ENCODE measurements at places on chromosomes 2 and 18.
A peak's percentile ranks its signal among the peaks of the same experiment; 100 is the strongest.

GRCh38 chr2:237319086-237319820 is 94.7 kb downstream of the COL6A3 start:
- DNase-seq = no peak

- DNase-seq = no peak
Measured at GRCh38 chr2:101040072-101040471, 38.0 kb downstream of the RPL31 start.

DNA sequence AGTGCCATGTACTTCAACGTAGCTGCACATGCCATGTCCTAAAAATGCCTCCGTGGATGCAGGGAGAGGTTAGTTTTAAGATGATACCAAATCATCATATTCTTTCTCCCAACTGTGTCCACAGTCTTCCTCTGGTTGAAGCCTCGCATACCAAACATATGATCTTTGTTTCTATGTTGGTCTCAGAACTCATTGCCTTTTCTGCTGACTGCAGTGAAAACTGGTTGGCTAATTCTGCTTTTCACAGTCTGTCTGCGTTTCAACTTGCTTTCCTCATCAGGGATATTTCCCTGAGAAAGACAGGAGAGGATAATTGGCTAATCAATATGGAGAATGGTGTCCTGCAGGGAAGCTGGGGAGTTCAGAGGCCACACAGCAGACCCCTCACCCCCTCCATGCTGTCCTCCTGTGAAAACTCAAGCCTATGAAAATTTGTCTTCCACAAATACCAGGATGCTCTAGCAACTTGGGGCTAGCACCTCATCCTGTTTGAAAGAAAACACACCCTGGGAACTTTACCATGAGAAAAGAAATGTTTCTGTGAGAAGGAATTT is 192.2 kb upstream of the PXDN start:
- no peak for DNase-seq

DNA sequence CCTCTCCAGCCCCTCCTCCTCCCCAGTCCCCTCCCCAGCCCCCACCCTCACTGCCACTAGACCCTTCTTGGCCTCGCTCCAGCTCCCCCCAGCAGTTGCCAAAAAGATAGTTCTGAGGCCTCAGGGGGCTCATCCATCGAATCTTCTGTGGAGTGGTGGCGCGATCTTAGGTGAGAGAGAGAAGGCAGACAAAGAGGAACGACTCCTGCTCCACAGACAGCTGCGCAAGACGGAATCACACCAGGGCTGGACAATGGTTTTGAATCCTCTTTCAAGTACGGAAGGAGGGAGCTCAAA is 68.1 kb downstream of the LAMA3 start:
- DNase-seq = no peak

- no peak for DNase-seq
Measured at GRCh38 chr2:172921532-172922236, 154.0 kb upstream of the MAP3K20 start.

DNA sequence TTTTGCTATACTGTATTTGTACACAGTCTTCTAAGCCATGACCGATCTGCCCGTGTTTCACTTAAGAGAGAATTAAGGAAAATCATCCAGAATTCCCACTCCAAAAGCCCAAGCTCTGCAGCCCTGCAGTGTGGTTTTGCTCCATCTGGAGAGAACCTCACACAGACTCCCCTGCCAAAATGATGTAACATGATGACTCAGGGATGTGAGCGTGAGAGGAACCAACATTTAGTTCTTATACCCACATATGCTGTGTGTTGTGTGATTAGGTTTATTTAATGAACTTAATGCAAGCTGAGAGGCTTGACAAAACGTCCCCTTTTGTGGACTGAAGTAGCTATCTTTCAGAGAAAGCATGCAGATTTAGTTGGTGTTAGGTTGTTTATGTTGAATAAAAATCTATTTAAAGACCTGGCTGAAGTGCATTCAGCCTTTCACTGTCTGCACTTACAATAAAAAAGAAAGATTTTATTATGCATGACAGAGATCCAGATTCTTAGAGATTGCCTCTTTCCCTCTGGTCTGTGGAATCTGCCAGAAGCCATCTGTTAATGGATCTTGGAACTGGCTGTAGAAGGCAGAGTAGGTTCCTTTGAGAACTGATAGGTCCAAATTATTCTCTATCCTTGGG is 6.3 kb downstream of the RAB12 start:
- DNase-seq = no peak

DNA sequence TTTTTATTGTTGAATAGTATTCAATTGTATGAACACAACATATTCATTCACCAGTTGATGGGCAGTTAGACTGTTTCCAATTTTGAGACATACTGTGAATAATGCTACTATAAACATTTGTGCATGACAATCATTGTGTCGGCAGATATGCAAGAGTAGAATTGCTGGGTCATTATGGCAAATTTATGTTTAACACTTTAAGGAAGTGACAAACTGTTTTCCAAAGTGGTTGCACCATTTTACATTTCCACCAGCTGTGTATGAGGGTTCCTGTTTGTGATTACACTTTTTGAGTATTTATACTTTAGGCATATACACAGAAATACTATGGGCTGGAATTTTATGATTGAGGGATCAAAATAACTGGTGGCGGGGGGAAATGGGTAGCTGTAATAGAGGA is 61.2 kb downstream of the MAP4K3 start:
- no peak for DNase-seq

DNA sequence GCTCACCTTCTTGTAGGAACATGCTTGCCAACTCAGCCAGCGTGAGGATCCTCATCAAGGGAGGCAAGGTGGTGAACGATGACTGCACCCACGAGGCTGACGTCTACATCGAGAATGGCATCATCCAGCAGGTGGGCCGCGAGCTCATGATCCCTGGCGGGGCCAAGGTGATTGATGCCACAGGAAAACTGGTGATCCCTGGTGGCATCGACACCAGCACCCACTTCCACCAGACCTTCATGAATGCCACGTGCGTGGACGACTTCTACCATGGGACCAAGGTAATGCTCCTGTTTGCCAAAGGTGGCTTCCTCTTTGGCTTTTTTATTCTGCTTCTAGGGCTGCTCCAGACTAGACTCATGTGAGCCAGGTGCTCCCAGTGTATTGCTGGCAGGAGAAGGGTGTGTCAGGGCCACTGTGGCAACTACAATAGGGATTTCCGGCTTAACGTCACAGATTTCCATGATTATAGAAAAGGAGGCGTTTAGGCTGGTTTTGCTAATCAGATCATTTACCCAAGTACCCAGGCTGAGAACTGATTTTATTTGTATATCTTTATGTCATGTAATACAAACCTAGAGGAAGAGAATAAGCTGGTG is 50.6 kb downstream of the DPYSL5 start:
- no peak for DNase-seq

GRCh38 chr2:168060986-168061750 is 186.2 kb downstream of the STK39 start:
- DNase-seq = no peak

GRCh38 chr18:55811925-55812324 is 223.9 kb upstream of the TCF4 start:
- DNase-seq = no peak

GRCh38 chr2:165567273-165567672 is 97.8 kb downstream of the CSRNP3 start:
- DNase-seq = peak; percentile 41

GRCh38 chr2:108383146-108383830 is 5.5 kb downstream of the SULT1C4 start:
- no peak for DNase-seq

GRCh38 chr2:157158111-157158510 is 99.4 kb upstream of the GALNT5 start:
- DNase-seq = no peak

GRCh38 chr2:232441147-232441651 is 14.8 kb upstream of the ALPI start:
- DNase-seq = no peak

DNA sequence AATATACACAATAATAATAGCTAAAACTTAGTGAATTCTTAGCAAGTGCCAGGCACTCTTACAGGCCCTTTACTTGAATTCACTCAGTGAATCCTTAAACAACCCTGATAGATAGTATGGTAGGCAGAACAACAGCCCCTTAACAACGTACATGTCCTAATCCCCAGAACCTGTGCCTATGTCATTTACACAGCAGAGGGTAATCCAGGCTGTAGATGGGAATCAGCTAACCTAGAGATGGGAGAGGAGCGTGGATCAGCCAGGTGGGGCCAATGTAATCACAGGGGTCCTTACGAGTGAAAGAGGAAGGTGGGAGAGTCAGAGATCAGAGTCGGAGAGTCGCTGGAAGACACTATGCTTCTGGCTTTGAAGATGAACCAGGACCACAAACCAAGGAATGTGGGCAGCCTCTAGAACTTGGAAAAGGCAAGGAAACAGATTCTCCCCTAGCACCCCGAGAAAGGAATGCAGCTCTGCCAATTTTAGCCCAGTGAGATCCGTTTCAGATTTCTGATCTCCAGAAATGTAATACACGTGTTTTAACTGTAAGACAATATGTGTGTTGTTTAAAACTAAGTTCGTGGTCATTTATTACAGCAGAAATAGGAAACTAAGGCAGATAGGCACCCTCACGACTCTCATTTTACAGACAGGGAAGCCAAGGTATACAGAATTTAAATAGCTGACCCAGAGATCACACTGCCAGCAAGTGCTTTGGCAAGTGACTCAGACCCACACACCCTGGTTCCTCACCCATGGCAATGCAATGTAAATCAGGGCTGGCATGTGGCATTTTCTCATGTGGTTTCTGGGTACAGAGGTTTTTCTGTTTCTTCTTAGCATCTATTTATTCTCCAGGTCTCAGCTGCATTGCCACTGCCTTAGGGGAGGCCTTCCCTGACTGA is 68.9 kb downstream of the DOCK10 start:
- no peak for DNase-seq

- DNase-seq = no peak
Measured at GRCh38 chr18:551404-552061, 28.6 kb upstream of the CETN1 start.

- DNase-seq = no peak
Measured at GRCh38 chr2:39725401-39725800, 53.7 kb downstream of the THUMPD2 start.

DNA sequence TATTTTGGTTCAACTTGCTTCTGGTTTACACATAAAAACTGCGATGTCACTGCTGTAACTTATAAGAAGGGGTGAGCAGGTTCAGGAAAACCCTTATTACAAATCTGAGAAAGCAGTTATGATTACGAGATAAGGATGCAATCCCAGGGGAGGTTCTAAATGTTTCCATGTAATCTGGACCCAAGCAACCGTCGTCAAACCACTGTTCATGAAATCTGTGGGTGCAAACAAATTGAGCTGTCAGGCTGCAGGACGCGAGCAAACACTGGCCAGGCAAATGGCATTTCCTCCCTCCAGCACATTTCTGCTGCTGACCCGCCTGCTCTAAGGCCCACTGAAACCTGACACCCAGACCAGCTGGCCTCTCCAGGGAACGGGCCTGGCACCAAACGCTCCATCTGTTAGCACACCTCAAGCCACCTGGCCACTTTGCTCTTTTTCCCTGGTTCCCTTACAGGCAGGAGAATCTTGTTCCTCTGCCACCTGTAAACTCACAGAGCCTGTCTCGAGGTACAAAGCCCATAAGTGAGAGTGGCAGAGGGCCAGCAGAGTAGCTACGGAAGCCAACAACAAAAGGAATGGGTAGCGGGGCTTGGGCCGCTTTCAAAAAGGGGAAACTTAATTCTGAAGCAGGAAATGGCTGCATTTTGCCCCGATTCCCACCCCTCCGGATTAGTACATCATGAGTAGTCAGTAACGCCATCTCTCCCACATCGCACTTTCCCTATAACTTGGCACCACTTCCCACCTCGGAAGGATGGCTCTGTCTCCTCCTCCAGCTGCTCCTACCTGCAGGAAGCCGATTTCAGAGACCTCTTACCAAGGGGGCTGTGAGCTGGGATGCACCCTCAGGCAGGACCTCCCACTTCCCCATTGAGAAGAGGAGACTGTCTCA is 26.5 kb downstream of the CRACDL start:
- DNase-seq = peak; percentile 94

GRCh38 chr2:3857576-3857975 is 154.2 kb downstream of the DCDC2C start:
- DNase-seq = no peak

DNA sequence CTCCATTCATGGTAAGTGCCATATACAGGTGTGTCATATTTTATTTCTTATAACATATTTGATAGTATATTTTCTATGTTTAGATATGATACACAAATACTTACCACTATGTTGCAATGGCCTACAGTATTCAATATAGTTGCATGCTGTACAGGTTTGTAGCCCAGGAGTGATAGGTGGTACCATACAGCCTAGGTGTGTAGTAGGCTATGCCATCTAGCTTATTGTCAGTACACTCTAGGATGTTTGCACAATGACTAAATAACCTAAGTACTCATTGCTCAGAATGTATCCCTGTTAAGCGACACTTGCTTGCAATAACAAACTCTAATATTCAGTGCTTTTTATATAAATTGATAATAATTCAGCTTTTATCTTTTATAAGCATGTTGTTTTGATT is 563.1 kb upstream of the LINC00305 start:
- no peak for DNase-seq

DNA sequence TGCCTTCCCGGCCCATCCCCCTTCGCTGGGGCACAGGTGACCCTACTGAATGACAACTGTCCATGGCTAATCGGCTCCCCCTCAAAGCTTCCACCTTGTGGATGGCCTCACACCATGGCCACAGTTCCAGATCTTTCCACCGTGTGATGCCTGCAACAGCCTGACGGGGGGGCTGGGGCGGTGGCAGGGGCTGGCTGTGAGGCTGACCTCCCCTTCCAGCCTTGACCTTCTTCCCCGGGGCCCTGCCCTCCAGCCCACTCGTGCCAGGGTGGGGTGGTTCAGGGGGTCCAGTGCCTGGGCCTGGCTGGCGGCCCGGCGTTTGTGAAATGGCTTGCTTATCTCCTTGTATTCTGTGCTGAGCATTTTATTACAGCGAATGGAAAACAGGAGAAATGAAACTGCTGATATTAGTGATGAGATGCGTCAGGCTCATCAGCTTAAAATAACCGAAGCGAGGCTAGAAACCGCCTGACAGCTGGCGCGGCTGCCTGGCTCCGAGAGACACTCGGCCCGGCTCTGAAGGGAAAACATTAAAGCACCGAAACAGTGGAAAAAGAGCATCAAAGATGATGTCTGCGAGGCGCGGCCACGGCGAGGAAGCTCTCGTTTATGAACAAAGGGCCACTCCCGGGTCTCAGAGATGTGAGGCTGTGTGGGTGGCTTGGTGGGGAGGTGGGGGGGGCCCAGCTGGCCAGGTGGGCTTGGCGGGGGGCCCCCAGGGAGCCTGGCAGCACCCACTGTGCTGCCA is 916 bp upstream of the PDCD1 start:
- DNase-seq = no peak

DNA sequence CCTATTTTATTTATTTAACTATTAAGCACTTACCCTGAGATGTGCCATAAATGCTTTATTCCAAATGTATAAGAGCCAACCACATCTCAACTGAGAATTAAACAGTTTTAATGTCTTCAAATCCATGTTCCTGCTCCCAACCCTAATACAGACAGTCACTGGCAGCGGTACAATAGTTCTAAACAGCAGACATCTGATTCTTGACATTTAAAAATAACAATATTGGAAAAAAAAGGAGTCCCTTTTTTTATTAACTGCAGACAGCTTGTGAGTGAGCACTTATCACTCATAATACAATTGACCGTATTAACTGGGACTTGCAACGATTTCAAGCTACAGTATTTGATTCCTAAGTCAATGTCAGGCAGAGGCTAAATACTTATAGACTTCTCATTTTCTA is 424.6 kb downstream of the TGIF1 start:
- no peak for DNase-seq
